ENCODE measurements at places on chromosomes 7 and 10.

DNA sequence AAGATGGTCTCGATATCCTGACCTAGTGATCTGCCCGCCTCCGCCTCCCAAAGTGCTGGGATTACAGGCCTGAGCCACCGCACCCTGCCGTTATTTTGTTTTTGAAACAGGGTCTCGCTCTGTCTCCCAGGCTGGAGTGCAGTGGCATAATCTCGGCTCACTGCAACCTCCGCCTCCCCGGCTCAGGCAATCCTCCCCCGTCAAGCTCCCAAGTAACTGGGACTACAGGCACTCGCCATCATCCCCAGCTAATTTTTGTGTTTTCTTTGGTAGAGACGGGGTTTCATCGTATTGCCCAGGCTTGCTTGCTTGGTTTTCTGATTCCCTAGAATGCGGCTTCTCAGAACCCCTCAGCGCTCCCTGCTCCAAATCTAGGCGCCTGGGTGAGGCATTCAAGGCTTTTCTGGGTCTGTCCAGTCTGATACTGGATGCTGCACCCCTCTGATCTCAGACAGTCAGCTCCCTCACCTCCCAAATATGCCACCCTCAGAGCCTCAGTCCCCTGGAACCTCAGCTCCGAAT lies 1.3 kb downstream of the TFR2 start:
- no peak for DNase-seq

DNA sequence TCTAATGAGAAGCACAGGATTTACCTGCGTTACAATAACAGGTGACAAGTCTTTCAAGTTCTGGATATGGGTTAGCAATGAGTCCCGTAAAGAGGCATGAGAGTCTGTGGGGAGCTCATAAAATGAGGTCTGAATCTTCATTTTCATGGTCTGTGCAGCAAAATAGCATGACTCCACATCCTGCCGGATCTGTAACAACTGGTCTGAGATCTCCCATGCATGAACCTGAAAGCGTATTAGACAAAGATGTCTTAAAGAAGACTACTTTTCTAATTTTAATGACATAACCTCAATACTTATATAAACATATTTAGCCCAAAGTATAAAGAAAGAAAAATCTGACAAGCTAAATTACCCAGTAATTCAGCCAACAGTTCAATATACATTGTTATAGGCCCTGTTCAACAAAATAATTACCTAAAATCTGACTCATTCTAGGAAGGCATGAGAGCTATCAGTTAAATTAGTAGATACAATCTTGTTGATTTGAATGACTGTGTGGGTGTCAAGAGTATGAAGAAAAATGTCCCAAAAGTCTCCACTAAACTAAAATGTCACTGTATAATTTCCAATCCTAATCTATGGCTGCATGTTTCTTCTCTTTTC lies 36.9 kb downstream of the TNPO3 start:
- no peak for DNase-seq

DNA sequence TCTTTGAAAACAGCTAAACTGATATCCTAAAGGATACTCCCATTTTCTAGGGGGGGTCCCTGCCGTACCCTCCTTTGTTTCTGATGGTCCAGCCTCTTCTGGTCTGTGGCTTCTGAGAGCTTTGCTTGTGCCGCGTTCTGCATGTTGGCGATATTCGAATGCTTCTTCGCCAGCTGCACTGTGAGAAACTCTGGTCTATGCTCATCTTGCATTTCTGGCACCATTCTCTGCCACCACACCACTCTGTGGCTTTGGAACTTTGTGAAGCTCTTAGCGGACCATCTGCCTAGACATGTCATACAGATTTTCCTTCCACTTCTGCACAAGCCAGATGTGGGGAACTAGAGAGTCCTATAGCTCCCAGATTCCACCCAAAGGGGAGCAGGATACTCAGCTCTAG lies 197.2 kb downstream of the REEP3 start:
- no peak for DNase-seq

GRCh38 chr10:5464546-5464945 lies 34.8 kb downstream of the CALML5 start:
- DNase-seq: no peak

DNA sequence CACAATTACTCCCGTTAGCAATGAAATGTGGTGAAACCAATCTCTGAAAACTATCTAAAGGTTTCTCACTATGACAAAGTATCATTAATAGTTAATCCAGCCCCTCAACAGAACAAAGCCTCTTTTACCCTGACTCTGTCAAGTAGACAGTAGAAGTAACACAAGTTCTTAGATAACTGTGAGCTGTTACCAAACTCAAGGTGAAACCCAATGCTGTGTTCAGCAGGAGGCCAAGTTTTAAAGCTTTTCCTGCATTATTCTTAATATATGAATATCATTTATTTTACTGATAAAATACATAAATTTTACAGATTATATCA lies 109.1 kb downstream of the SRPK2 start:
- no peak for DNase-seq

DNA sequence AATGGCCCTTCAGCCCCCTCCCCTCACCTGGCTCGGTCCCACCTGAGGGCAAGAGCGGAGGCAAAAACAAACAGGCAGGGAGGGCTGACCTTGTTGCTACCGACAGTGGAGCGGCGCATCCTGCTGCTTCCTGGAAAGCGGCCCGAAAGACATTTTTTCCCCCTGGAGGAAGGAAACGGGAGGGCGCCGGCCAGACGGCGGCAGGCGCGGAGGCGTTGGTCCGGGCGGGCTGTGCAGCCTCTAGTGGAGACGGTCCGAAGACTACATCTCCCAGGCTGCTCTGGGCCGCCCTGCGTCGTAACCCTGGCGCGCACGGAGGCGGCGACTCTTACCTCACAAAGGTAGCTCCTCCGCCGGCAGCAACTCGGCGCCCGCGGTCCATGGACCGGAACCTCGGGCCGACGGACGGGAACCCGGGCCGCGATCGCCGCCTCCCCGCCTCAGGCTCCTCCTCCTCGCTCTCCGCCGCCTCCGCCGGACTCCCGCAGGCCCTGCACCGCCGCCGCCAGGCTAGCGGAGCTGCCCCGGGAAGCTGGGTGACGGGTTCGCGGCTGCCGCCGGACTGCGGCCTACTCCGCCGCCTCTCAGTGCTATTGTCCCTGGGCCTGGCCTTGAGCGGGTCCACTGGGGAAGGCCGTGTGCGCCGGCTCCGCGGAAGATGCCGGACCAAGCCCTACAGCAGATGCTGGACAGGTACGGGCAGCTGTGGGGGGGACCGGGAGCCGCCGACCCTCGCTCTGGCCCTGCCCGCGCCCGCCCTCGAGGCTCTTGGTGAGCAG lies at the start of the genes CPEB3 and MARCHF5:
TSS of gene CPEB3 (minus strand) at position 242 of the 779 bp plus-strand sequence. CDS start 50,728 bp downstream, outside the sequence.
TSS of gene MARCHF5 (plus strand) at position 331 of the 779 bp plus-strand sequence. CDS start at position 659, 328 bp downstream.
- peak; percentile 66 for DNase-seq

DNA sequence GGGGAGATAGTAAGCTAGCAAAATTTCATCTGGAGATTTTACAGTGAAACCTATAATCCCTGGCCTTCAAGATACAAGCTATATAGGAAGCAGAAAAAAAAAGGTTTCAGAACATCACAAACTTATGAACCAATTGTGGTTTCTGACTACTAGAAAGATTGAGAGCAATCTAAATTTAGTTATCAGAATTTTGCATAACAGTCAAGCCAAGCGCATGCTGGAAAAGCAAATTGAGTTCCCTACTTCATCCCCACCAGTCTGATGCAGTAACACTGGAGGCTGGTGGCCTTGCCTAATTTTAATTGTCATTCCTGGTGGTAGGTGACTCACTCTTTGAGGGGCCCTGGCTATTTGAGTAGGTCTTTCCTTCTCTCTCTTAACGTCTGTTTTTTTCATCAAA lies 46.3 kb upstream of the ELMO1 start:
- no peak for DNase-seq

- no peak for DNase-seq
Measured at GRCh38 chr7:105675934-105676371, 94.7 kb upstream of the EFCAB10 start.

DNA sequence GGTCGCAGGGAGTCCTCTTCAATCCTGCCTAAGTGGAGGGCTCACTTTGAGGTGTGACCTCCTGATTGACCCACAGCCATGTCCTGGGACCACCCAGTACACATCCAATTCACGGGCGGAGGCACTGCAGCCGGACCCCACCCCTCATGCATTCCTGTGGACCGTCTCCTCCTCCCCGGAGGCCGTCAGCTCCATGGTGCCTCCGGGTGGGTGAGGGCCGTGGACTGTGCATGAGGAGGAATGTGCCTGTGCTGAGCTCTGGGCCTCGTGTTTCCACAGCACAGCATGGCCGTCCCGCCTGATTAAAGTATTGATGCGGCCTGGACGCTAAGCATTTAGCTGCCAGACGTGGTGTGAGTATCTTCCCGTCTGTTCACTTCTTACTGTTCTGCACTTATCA lies 52.8 kb downstream of the CFAP46 start:
- DNase-seq: no peak

DNA sequence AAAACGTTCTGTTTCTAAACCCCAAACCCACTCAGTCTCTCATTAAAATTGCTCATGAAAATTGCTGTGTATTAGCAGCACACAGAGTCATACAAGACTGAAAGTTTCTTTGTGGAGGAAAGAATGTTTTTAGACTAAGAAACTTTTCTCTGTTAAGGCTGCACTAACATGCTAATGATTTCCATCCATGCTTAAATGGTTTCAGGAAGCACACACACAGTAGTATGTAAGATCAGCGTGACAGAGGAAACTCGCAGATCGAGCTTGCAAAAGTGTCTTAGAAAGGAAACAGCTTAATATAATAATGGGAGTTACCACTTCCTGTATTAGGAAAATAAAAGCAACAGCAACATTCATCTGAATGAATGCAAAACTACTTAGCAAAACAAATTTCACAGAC lies 112.7 kb downstream of the ICA1 start:
- no peak for DNase-seq

GRCh38 chr7:22548313-22548712 lies 48.3 kb upstream of the STEAP1B start:
- no peak for DNase-seq

GRCh38 chr7:87004956-87005355 lies 54.5 kb downstream of the ELAPOR2 start:
- no peak for DNase-seq

DNA sequence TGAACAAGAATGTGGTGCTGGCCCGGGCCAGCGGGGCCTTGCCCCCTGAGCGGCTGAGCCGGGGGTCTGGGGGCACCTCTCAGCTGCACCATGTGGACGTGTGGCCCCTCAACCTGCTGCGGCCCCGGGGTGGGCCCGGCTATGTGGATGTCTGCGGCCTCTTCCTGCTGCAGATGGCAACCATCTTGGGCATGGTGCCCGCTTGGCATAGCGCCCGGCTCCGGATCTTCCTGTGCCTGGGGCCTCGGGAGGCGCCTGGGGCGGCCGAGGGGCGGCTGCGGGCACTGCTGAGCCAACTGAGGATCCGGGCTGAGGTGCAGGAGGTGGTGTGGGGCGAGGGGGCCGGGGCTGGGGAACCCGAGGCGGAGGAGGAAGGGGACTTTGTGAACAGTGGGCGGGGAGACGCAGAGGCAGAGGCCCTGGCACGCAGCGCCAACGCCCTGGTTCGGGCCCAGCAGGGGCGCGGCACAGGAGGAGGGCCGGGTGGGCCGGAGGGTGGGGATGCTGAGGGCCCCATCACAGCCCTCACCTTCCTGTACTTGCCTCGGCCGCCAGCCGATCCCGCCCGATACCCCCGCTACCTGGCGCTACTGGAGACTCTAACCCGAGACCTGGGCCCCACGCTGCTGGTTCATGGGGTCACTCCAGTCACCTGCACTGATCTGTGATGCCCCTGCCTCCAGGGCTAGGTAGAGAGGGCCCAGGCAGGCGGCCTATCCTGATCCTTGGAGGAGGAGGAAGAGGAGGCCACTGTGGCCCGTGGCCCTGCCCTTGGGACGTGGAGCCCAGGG lies 1.1 kb upstream of the TRIP6 start:
- DNase-seq: no peak

- no peak for DNase-seq
Measured at GRCh38 chr10:88996927-88997326, 6.3 kb downstream of the FAS start.

Measured in keratinocyte (primary cell).